ENCODE measurements at places on chromosomes 1 and 21.

- H3K27me3 ChIP-seq, result no peaks in the 10 kb centered on the region
These were observed 630.0 kb upstream of the ADGRL2 start for GRCh38 chr1:81170721-81171120.

- H3K4me1 ChIP-seq, result peaks cover 10% of the 10 kb centered on the region
- no peak overlapping the region for H3K27ac ChIP-seq
- H3K4me3 ChIP-seq, result no peak overlapping the region
These were observed 72.0 kb downstream of the SLC66A1 start for GRCh38 chr1:19384113-19384512.

GRCh38 chr1:27058966-27059669 is 46.5 kb upstream of the TENT5B start:
- DNase-seq, result no peak
- H3K4me1 ChIP-seq, result no peaks in the 10 kb centered on the region
- no peaks in the 10 kb centered on the region for H3K36me3 ChIP-seq
- H3K4me3 ChIP-seq, result no peak overlapping the region
- no peak overlapping the region for H3K27ac ChIP-seq

GRCh38 chr1:94708811-94709210 is 111.3 kb upstream of the SLC44A3 start:
- no peaks in the 10 kb centered on the region for H3K27me3 ChIP-seq
- no peaks in the 10 kb centered on the region for H3K36me3 ChIP-seq
- no peak overlapping the region for H3K4me3 ChIP-seq
- no peak overlapping the region for H3K27ac ChIP-seq
- DNase-seq, result no peak

GRCh38 chr21:38986406-38986805 is 180.7 kb downstream of the ETS2 start:
- H3K4me3 ChIP-seq, result no peak overlapping the region
- no peak overlapping the region for H3K27ac ChIP-seq
- no peaks in the 10 kb centered on the region for H3K36me3 ChIP-seq
- DNase-seq, result no peak

DNA sequence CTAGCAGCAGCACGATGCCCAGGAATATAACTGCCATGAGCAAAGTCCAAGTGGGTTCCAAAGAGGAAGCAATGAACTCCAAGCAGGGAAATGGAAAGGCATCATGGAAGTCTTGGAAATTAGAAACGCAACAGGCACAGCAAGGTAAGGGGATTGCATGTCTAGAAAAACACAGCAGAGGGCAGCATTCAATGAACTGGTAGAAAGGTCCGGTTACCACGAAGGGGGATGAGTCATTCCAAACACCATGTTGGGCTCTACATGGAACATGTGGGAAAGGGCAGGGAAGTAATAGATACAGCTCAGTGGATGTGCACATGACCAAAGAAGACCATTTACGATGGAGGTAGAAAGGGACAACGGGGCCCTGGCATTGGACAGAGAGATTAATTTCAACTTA is 36.4 kb downstream of the RXRG start:
- DNase-seq, result no peak
- no peaks in the 10 kb centered on the region for H3K36me3 ChIP-seq
- H3K4me1 ChIP-seq, result no peaks in the 10 kb centered on the region
- H3K27me3 ChIP-seq, result no peaks in the 10 kb centered on the region

- H3K27ac ChIP-seq, result peak overlapping the region; percentile 92
- no peaks in the 10 kb centered on the region for H3K36me3 ChIP-seq
- H3K27me3 ChIP-seq, result no peaks in the 10 kb centered on the region
- H3K4me1 ChIP-seq, result peaks cover 38% of the 10 kb centered on the region
- no peak for DNase-seq
These were observed 572 bp upstream of the SRSF10 start for GRCh38 chr1:23980728-23981070.

DNA sequence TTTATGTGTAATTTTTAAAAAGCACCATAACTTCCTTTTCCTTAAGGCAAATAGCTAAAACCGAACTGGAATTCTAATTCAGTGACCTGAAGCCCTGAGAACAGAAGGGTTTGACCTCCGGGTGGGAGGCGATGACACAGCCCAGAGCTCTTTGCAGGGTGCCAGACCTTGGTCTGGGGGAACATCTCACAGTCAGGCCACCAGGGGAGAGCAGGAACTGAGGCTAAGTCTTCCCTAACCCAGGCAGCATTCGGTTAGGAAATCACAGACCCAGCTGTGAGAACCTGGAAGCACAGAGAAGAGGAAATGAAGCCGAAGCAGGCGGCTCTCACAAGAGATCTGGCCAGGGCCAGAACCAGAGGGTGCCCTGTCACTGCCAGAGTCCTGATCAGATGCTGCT is 444.8 kb downstream of the TTLL7 start:
- H3K27me3 ChIP-seq, result no peaks in the 10 kb centered on the region
- H3K4me1 ChIP-seq, result no peaks in the 10 kb centered on the region
- no peak overlapping the region for H3K4me3 ChIP-seq

- no peaks in the 10 kb centered on the region for H3K36me3 ChIP-seq
- H3K27me3 ChIP-seq, result no peaks in the 10 kb centered on the region
- H3K27ac ChIP-seq, result no peak overlapping the region
- H3K4me1 ChIP-seq, result no peaks in the 10 kb centered on the region
These were observed 8.8 kb downstream of the XCL1 start for GRCh38 chr1:168585191-168585590.

Measured in CD8-positive, alpha-beta memory T cell (primary cell).